ENCODE measurements at places on chromosomes 1 and 21. TPM values are rescaled to one million over a fixed set of nuclear protein-coding genes. Genes with fewer than 3 reads are reported as not detected.

SPRR4 gene
- total RNA-seq = not detected

RNU1-2 gene
- 1,293 TPM for total RNA-seq

CZIB gene
- total RNA-seq = 58.4 TPM

DNA sequence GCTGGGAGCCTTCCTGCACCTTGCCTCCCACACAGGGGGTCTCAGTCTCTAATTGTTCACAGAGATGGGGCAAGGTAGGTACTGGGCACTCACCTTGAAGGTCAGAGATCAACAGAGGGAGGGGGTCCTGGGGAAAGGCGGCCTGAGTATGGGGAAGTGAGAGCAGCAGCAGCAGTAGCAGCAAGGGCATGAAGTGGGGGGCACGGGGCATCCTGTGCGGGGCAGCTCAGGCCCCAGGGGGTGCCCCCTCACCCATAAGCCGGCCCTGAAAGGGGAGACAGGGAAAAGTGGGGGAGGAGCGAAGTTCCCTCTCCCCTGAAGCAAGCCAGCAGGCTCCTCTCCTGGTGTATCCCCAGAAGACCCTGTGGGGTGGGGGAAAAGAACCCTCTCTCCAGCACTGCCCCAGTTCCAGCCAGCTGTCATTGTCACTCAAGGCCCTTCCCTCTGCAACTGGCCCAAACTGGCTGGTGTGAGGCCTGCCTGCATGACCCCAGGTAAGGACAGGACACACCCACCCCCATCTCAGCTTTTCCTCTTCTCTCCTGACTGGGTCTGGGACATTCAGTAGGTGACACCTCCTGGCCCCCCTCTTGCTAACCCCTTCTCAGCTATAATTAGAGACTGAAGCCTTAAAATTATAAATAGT is 3.9 kb downstream of the SEMA6C start:
- DNase-seq = no peak

- no peak for DNase-seq
These were observed 4.0 kb downstream of the AMPD2 start for GRCh38 chr1:109623601-109624161.

- no peak for DNase-seq
These were observed 694 bp downstream of the TMEM167B start for GRCh38 chr1:109091078-109091838.

- no peak for DNase-seq
These were observed 850.9 kb downstream of the USP25 start for GRCh38 chr21:16580661-16581060.

DNA sequence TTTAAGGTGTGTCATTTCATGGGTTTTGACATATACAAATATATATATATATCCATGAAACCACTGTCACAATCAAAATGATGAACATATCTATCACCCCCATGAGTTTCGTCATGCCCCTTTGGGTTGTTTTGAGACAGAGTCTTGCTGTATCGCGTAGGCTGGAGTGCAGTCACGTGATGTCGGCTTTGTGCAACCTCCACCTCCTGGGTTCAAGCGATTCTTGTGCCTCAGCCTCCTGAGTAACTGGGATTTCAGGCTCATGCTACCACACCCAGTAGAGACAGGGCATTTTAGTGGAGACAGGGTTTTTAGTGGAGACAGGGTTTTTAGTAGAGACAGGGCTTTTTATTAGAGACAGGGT is 8.0 kb downstream of the HJV start:
- DNase-seq = no peak

DNA sequence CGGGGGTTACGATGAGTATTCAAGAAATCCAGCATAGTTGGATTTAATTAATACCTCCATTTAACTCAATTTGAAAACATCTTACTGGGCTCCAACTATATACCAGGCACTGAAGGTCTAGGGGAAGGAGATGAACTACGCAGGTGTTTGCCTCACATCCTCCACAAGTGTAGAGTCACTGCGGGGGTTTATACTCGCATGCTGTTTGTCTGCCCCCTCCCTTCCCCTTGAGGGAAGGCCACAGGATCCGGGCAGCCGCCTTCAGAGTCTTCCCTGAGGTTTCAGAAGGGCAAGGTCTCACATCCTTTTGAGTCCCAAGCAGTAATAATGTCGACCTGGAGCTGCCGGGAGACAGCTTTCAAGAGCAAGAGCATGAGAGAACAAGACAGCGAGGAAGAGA is 142.4 kb upstream of the GALNT2 start:
- DNase-seq = no peak

DNA sequence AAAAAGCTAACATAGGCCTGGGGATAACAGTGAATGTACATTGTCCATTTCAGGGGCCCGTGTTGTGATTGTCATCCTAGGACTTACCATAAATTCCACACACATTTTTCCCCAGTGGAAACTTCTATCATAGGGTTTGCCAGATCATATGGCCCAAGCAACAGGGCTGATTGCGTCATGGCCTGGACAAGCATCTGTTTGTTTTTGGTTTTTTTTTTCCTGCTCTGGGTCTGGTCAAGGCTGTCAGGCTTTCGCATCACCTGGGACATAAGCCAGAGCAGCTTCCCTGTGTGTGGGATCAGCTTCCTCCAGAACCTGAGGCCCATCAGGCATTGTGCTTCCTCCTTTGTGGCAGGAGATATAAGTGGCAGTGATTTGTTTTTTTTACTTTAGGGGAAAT is 598.5 kb upstream of the USP24 start:
- no peak for DNase-seq

- no peak for DNase-seq
These were observed 25.6 kb downstream of the SLX9 start for GRCh38 chr21:44965251-44966022.

DNA sequence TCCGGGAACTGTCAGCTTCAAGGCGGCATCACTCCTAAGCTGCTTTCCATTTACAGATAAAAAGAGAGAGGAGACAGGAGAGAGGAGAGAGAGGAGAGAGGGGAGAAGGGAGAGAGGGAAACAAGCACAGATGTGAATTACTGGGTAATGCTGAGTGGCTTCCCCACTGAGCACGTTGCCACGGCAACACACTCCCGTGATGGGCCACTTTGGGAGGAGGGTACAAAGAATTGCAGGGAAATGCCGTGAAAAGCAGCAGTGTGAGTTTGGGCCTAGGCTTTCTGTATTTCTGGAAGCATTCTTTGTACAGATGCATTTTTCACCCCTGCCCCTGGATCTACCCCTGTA is 128.0 kb upstream of the IRF2BP2 start:
- no peak for DNase-seq

DNA sequence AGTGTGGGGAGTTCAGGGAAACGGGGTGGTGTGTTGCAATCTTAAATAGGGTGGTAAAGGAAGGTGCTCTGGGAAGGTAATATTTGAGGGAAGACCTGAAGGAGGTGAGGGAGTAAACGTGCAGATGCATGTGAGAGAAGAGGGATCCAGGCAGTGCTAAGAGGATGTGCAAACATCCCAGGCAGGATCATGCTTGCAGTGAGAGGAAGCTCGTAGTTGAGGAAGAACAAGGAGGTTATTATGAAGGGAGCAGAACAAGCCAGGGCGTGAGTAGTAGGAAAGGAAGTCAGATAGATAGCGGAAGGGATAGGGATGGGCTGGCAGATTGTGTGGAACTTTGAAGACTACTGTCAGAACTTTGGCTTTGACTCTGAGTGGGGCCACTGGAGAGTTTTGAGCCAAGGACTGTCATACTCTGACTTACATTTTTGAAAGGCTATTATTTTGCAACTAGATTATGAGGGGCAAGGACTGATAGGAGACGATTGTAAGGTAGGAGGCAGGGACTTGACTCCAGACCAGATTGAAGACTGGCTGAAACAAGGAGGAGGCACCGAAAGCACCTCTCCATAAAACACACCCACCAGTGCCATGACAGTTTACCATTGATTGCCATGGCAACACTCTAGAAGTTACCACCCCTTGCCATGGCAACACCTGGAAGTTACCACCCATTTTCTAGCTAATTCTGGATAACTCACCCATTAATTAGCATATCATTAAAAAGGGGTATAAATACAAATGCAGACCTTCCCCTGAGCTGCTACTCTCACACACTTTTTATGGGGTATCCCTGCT is 67.0 kb downstream of the XCL2 start:
- DNase-seq = no peak

GRCh38 chr1:46801323-46802055 is 2.6 kb downstream of the CYP4B1 start:
- DNase-seq = no peak

All from CD8-positive, alpha-beta memory T cell (primary cell).